ENCODE measurements at places on chromosomes 11 and 22.

- no peak for DNase-seq
Measured at GRCh38 chr11:66119348-66120133, 49.5 kb downstream of the PACS1 start.

DNA sequence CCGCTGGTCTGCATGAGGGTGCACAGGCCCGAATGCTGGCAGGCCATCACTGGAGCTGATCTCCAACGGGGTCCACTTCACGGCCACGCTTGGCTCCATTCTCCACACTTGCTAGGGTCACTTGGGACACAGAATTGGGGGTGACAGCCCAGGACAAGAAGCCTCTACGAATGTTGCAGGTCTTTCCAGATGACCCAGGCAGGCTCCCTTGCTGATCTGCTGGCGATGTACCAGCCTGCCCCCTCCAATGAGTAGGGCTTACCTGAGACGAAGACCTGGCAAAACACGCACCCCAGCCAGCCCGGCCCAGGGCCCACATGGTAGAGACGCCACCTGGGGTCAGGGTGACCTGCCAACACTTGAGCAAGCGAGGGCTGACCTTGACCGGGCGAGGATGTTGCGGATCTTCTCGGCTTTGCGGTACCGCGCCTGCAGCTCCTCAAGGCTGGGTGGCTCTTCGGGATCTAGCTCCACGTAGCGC is 44.9 kb downstream of the C11orf58 start:
- no peak for DNase-seq

- no peak for DNase-seq
Measured at GRCh38 chr22:39254122-39254521, 9.3 kb upstream of the PDGFB start.

- no peak for DNase-seq
Measured at GRCh38 chr11:45889966-45890365, 4.5 kb downstream of the MAPK8IP1 start.

DNA sequence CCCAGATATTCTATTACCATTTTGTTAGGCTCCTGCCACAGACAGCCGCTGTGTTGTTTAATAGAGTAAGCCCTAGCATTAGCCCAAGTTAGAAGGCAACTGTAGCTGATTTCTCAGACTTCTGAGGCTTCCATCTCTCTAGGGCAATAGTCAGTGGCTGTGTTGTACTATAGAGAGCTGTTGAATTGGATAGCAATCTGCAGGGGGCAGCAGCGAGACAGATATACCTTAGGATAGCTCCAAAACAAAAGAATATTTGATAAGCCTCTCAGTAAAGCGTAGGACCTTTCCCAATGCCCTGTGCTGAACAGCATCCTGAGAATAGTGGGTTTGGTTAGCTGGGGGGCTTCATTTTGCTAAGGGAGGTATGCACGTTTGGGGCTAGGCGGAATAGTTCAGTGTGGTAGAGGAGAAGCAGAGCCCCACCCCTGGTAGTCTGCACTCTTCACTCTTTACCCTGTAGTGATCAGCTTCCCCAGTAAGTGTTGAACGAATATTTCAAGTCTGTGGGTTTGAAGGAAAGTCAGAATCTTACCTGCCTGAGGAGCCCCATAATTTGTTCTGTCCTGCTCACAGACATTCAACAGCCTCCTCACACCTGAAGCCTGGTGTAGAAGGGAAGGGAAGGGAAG is 515.1 kb downstream of the INSC start:
- DNase-seq = no peak

- DNase-seq = no peak
Measured at GRCh38 chr22:34004058-34004457, 83.8 kb upstream of the LARGE1 start.

DNA sequence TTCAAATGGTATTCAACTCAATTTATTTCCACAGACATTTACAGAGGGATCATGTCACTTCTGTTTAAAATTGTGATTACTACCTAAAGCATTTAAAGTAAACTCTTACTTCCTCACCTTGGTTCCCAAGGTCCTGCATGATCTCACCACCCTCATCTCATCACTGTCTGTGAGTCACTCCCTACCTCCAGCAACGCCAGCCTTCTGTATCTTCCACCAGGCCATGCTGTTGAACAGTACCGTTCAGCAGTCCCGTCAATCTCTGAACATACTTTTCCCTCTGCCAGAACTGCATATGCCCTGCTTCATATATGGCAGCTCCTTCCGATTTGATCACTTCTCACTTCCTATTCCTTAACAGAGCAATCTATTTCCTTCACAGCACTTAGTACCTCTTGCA is 2.0 kb downstream of the FBXO3 start:
- DNase-seq = no peak

DNA sequence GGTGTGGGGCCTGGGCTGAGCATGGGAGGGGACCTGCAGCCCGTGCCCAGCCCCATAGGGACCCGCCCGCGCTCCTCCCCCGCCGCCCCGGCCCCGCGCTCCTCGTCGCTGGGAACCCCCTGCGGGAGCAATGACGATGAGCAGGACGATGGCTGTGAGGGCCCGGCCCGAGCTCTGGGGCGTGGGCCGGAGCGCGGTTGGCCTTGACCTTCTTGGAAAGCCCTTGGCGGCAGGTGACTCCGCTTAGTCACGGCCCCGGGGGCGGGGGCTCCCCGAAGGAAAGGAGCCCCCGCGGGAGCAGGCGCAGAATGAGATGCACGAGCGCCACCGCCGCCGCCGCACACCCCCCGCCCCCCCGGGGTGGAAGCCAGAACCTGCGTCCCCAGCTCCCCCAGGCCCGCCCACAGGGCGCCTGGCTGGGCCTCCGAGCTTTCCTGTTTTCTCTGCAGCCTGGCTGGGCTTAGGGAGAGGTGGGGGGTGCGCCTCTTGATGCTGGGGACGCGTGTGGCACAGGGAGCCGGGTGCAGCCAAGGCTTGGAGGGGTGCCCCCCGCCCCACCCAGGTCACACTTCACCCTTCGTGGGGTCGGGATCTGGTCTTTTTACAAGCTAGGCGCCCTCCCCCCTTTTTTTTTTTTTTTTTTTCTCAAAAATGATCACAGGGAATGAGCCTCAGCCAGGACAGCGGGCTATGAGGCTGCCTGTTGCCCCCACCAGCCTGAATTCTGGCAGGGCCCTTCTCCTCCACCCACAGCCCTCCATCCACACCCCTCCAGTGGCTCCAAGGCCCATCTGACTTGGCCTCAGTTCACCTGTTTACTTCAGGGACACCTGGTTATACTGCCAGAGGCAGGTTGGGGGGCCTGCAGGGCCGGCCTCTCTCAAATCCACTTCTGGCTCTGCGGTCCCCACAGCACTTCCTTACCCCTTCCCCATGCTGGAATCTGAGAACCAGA is 17.9 kb downstream of the CRELD2 start:
- no peak for DNase-seq

- peak; percentile 2 for DNase-seq
Measured at GRCh38 chr11:90288212-90288821, 65.5 kb upstream of the CHORDC1 start.

DNA sequence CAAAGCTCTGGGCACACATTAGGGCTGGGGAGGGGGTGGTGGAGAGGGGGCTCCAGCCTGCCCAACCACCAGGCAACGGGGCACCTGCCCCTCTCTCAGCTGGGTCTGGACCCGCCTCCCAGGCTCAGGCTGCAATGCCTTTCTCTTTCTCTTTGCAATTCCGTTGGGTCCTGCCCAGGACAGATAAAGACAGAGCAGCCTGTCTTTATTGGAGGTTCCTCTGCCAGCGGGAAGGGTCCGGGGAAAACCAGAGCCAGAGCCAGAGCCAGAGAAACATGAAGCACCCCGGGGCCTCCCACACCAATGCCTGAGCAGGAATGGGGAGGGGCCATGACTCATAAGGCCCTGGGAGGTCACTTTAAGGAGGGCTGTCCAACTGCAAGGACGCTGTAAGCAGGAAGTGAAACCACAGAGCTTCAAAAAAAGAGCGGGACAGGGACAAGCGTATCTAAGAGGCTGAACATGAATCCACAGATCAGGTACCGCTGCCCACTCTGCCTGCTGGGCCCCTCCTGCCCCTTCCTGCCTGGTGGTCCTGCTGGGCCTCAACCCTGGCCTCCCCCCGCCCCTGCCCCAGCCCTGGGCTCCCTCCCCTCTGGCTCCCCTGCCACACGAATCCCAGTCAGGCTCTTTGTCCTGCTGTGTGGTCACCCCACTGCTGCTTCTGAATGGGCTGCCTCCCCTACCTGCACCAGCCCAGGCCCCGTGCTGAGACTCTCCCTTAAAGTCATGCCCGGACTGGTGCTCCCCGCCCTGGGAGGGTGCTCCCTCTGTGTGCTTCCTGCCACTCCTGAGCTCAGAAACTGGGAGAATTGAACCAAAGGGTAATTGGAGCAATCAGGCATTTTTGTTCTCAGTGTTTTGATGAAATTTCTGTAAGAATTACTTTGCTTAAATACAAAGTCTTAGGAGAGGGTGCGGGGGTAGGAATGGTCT is at the start of gene APOBEC3B:
Gene APOBEC3B (plus strand): TSS at position 356 of the 936 bp plus-strand sequence. CDS start 107 bp downstream, at position 463.
- DNase-seq = no peak

- no peak for DNase-seq
Measured at GRCh38 chr11:73324665-73325035, 16.6 kb downstream of the ARHGEF17 start.

GRCh38 chr22:21679383-21679782 is 13.6 kb downstream of the PPIL2 start:
- no peak for DNase-seq

GRCh38 chr11:66879583-66879982 is 22.7 kb downstream of the LRFN4 start:
- no peak for DNase-seq

DNA sequence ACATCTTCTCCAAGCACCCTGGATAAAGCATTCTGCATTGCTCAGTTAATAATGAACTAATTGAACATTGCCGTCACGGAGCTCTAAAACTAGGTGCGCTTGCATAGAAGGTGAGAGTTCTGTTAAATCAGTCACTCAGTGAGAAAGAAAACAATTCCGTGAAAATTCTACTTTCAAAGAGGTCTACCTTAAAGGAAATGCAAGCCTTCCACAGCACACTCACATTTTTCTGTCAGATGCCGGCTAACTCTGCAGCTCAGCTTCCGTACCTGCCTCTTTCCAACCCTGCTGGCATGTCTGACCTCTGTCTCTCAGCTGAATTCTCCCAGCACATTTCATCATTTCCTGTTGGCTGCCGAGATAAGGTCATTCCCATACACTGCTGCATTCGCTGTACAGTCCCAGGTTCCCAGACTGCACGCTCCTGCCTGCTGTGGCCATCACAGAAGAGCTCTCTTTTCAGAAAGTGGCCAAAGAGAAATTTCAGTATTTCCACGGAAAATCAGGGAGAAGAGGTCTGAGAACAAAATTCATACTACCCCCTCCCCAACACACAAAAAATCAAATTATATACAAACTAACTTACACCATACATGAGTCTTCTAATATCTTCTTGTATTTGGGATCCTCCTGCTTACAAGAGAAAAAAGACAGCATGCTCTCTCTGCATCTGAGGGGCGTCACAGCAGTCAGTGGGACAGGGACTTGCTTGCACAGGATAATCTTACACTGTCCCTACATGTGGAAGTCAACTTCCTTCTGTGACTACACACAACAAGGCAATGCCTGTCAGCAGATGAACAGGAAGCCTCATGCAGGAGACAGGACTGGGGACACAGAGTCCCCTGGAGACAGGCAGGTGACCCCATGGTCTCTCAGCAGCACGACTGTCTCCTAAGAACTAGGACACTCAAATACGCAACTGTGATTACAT is 55.1 kb downstream of the PACSIN2 start:
- no peak for DNase-seq

DNA sequence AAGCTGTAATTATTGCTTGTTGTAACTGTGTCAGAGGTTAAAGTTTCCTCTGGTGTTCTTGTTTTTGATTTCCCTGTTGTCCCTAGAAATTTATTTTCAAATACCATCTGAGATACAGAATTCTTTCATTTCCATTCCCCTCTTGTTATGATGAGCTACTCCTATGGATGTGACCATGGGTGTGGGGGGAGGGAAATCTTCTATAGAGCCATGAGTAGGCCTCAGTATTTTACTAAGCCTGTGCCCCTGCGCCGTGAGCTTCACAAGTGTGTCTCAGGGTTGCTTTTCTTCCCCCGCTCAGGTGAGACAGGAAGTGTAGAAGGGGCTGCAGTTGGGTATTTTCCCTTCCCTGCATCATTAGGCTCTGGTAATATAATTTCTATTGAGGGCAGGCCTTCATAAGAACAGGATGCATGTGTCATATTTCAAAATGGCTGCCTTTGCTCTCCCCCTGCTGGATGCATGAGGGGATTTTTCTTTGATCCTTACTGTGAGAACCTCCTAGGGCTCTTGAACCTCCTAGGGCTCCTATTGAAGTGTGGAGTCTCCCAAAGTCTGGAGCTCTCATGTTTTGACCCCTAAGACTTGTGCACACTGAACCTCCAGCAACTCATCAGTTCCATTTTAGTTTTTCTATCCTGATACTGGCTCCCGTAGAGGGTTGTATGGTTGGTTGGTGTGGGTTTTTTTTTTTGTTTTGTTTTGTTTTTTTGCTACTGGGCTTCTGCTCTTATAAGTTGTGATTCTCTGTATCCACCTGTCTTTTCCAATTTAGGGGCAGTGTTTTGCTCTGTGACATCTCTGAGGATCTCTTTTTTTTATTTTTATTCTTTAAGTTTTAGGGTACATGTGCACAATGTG is 658.2 kb downstream of the NTM start:
- no peak for DNase-seq

- no peak for DNase-seq
Measured at GRCh38 chr11:67300756-67301312, 2.5 kb upstream of the SSH3 start.

GRCh38 chr22:25375683-25376082 is 156.2 kb downstream of the CRYBB2 start:
- DNase-seq = no peak

DNA sequence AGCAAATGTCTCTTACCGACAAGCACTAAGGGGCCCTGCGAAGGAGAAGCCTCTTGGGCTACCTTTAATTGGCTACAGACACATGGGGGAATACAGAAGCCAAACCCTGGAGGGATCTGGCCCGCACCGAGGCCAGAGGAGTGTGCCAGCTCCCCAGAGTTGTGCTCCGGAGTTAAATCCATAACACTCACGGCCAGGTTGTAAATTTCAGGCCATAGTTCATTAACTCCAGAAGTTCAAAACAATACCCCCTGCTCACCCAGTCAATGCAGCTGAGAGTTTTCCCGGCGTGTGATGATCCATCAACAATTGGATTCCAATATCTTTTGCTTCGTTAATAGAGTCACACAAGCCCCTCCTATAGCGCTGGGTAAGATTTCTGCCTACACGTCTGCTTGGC is 371.5 kb downstream of the NXPE2 start:
- DNase-seq = no peak

DNA sequence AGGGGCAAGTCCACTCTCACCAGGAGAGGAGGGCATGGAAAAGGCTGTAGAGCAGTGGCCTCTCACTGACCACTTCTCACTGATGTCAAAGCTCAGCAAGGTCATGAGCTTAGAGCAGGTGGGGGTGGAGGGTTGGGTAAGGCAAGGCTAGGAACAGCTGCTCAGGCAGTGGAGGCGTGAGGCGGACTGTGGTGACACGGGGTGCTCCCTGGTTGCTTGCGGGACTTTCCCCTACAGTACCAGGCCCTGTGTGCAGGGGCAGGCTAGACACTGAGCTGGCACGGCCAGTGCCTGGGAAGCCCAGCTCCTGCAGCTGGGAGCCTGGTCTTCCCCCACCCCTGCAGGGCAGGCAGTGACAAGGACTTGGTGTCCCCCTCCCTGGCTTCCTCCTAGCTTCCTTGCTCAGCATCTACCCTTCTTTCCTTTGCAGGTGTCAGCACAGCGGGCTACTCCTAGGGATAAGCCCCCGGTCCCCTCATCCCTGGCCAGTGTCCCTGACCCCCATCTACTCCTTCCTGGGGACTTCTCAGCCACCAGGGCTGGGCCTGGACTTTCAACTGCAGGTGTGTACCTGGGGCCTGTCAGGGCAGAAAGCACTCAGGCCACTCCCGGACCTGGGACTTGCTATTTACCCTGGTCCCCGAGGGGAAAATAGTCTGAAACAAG is 45.6 kb downstream of the PISD start:
- no peak for DNase-seq

GRCh38 chr11:112085822-112086421 is 634 bp downstream of the TIMM8B start:
- DNase-seq = no peak

Measured in NCI-H524 treated with DMSO at 0.1 percent for 48 hours (cell line).